ENCODE measurements at places on chromosomes 16 and 17.

DNA sequence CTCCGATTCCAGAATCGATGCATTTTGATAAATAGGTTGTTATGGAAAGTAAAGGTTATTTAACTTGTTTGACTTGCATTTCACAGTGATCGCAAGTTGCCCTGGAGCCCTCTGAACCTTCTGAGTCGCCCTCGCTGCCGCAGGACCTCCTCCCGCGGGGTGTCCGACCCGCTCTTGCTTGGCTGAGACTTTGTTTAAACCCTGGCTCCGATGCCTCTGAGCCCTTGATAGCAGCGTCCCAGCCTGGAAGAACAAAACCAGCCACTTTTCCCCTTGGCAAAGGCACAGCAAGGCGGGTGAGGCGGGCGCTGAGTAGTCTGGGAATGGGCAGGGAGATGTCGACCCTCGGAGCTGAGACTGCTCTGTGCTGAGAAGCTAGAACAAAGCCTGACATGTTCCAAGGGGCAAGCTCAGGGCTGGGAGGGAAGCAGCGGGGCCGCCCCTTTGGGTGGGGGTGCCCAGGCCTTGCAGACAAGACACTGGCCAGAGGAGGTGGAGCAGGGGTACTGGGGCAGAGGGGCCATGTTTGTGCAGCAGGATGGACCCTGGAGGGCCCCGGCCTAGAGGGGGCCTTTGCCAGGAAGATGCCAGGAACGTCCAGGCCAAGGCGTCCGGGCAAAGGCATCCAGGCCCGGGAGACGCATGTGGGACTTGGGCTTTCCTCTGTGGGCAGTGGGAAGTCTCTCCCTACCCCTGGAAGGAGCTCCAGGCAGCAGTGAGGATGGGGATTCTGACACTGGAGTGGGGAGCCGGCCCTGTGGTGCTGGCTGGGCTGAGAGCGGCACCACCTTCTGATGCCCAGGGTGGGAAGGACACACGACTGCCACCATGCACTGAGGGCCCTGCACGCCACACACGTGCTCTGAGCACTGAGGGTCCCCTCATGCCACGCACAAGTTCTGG is 30.3 kb upstream of the CDH15 start:
- no peak for DNase-seq

- no peak for DNase-seq
Observed at GRCh38 chr17:81156866-81157805, 8.2 kb upstream of the PVALEF start.

- no peak for DNase-seq
Observed at GRCh38 chr16:87952751-87953150, 1.5 kb downstream of the BANP start.

DNA sequence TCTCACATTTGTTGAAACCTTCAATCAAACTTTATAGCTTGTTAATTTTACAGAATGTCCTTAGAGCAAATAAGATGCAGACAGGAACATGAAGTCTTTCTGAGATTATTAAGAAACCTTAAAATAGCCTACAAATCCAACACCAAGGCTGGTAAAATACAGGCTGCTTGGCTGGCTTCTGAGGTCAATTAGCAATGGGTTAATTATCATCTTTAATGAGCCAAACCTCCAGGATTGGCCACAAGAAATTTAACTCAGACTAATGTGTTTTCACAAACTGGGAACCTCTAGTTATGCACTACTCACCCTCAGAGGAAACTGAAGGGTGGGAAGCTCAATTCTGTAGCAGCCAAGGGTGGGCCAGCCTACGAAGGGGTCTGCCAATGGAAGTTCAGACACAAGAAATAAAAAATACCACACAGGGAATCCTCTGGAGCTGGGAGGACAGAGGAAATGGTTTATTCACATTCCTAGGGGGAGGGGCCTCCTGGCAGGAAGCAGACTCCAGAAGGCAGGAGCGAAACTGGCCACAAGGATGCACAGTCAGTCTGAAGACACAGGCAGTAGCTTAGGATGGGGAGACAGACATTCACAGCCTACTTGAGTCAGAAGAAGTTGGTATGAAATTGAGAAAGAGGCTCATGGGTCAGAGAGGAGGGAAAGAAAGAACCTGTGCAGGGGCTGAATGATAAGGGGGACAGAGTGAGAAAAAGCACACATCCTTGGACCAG is 36.1 kb downstream of the HIC1 start:
- DNase-seq = no peak

DNA sequence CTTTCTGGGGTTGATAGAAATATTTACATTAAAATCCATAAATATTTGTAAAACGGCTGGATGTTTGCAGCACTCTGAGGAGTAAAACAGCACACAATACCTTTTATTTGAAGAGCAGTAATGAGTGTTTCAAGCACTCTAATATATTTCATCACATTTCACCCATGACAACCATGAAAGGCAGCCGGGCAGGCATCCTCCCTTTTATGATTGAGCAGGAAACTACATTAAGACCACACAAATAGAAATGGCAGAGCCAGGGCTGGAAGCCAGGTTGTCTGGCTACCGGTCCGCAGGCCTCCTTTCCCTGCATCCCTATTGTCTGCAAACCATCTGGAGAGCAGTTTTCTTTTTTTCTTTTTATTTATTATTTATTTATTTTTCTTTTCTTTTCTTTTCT is 23.1 kb upstream of the GPRC5C start:
- no peak for DNase-seq

DNA sequence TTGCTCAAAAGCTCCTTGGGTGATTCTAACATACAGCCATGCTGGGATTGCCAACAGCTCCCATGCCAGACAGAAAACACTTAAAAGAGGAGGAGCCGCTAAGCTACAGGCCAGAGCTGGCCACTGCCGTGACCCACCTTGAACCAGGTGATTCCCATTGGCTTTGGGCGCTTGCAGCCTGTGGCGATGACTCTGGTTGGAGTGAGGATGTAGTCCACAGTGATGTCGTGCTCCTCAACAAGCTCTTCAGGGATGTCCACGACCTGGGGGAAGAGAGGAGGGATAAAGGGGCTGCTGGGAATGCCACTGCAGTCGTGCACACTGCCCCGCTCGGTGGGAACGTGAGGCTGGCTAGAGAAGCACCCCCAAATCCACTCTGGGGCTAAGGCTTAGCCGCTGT is 13.5 kb downstream of the MTHFSD start:
- no peak for DNase-seq

- no peak for DNase-seq
Observed at GRCh38 chr16:75494184-75494583, 1.1 kb downstream of the CHST6 start.

DNA sequence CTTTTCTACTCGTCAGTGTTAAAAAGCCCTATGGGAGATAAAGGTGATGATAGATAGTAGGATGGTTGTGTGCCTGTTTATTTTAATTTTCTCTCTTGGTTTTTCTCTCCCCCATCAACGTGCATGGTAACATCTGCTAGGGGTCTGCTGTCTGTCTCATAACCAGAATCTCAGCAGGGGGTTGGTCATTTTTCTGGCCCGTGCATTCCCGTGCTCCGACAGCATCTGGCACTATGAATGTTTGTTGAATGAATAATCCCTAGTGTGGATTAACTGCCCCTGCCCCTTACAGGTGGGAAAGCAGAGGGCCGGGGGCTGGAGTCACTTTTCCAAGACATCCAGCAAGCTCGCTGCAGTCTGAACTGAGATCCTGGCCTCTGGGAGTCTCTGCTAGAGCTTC is 6.3 kb downstream of the CA5A start:
- no peak for DNase-seq

- no peak for DNase-seq
Observed at GRCh38 chr17:15364615-15365014, 23.2 kb upstream of the TEKT3 start.

DNA sequence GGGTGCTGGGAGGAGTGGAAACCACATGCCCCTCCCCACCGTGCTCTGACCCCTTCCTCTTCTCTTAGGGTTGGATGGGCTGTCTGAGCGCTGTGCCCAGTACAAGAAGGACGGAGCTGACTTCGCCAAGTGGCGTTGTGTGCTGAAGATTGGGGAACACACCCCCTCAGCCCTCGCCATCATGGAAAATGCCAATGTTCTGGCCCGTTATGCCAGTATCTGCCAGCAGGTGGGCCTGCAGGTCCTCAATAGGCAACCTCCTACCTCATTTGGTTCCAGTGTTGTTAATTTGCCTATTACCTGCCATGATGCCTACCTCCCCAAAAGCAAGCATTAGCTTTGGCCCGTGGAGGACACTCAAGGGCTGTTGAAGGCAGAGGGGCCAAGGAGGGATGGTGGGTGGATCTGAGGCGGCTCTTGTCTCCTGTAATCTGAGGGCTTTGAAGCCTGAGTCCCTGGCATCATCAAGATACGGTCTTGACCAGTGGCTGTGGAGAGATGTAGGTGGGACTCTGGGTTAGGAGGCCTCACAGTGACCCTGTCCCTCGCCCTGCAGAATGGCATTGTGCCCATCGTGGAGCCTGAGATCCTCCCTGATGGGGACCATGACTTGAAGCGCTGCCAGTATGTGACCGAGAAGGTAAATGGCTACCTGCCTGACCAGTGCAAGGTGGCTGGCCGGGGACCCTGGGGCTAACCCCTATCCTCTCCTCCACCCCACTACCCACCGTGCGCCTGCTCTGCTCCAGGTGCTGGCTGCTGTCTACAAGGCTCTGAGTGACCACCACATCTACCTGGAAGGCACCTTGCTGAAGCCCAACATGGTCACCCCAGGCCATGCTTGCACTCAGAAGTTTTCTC is 3.4 kb downstream of the ALDOA start:
- peak; percentile 78 for DNase-seq

GRCh38 chr17:74971069-74971841 is 1.3 kb downstream of the HID1 start:
- no peak for DNase-seq

- no peak for DNase-seq
Observed at GRCh38 chr16:67897231-67897630, 4.2 kb downstream of the PSKH1 start.

GRCh38 chr17:64102627-64103390 is 27.1 kb downstream of the ERN1 start:
- no peak for DNase-seq

DNA sequence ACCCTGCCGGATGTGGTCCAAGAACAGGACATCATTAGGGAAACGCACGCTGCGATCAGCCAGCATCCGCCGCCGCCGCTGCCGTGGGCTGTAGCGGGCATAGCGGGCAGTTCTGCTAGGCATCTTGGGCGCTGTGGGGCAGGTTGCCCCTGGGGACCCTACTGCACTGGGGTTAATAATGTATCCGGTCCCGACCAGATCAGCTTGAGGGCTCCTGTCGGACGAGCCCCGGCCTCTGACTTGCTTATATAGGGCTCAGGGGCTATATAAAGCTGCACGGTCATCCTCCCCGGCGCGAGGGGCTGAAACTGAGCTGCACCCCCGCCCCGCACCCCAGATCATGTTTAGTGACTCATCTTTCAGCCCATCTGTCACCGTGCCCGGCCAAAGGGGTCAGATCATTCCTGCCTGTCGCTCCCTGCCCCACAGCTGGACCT is at the start of gene PPP1R27:
Gene PPP1R27, minus strand, starts transcription at position 220 of the 437 bp plus-strand sequence. Its CDS starts 97 bp downstream, at position 123.
- DNase-seq = no peak

DNA sequence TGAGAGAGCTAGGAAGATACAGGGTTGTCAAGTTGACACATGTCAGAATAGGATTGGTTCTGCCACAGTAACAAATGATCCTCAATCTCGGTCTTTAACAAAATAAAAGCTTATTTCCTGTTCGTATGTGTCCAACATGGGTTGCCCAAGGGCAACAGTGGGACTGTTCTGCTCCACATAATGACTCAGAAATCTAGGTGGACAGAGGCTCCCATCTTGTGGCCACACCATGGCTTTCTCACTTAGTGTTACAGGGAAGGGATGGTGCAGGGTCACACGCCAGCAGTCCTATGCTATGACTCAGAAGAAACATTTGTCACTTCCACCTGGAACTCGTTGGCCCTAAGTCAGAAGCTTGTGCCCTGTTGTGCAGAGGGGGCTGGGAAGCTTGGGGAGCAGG is 364.9 kb downstream of the SNX29 start:
- no peak for DNase-seq

GRCh38 chr16:82384949-82385348 is 214.9 kb upstream of the MPHOSPH6 start:
- no peak for DNase-seq

GRCh38 chr17:32276171-32276601 is 10.6 kb downstream of the RHBDL3 start:
- DNase-seq = no peak

- peak; percentile 52 for DNase-seq
Observed at GRCh38 chr17:1873418-1873817, 43.6 kb downstream of the RPA1 start.

DNA sequence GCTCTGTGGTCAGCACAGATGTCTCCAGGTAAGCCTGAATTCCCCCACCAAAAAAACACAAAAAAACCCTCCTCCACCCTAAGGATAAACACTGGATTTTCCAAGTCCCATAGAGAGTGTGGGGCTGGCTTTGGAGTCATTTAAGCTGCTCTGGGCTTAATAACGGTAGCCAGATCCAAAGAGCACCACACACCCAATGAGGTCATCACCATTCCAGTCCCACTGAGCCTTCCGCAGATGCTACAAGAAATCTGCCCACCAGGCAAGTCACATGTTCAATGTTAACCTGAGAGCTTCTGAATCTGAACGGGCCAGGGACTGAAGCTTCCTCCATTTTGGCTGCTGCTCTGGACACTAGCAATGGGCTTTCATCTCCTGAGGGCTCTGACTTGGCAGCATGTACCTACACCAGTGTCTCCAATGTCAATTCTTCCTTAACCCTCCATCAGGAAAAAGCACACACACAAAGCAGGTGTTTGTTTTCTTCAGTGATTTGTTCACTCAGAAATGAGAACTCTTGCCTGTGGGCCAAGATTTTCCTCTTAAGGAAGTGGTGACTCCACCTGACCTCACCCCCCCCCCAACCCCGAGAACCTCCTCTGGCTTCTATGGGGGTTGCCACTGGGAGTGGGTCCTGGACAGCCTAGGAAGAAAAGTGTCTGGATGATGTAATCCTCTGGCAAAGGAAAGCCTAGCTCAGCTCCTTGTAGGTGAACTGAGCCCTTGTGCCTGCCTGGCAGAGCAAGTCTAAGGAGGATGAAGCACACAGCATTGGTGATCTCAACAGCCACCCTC is 220.1 kb downstream of the FOXL1 start:
- no peak for DNase-seq

Data from activated naive CD4-positive, alpha-beta T cell treated with anti-CD3 and anti-CD28 coated beads, Interleukin-2, amount 10 ng/mL, durations not matched to agents 7 days and 5 days (primary cell).